ENCODE measurements at places on chromosomes 6 and 20. TPM values are rescaled to one million over a fixed set of nuclear protein-coding genes. Genes with fewer than 3 reads are reported as not detected.

- no peak for DNase-seq
Observed at GRCh38 chr6:46606338-46606737, 46.3 kb downstream of the CYP39A1 start.

GRCh38 chr6:70834520-70834919, 122.3 kb downstream of the B3GAT2 start:
- no peak for DNase-seq

SAMD5 gene
- total RNA-seq: 3.3 TPM

GRCh38 chr6:126919947-126920346, 198.5 kb upstream of the RSPO3 start:
- no peak for DNase-seq

ANGPT4 gene
- total RNA-seq: 0.63 TPM

AK9 gene
- 19.8 TPM for total RNA-seq

- no peak for DNase-seq
Observed at GRCh38 chr6:164661716-164662115, 647.7 kb downstream of the C6orf118 start.

- no peak for DNase-seq
Observed at GRCh38 chr6:127288705-127289104, 22.0 kb downstream of the RNF146 start.

DNA sequence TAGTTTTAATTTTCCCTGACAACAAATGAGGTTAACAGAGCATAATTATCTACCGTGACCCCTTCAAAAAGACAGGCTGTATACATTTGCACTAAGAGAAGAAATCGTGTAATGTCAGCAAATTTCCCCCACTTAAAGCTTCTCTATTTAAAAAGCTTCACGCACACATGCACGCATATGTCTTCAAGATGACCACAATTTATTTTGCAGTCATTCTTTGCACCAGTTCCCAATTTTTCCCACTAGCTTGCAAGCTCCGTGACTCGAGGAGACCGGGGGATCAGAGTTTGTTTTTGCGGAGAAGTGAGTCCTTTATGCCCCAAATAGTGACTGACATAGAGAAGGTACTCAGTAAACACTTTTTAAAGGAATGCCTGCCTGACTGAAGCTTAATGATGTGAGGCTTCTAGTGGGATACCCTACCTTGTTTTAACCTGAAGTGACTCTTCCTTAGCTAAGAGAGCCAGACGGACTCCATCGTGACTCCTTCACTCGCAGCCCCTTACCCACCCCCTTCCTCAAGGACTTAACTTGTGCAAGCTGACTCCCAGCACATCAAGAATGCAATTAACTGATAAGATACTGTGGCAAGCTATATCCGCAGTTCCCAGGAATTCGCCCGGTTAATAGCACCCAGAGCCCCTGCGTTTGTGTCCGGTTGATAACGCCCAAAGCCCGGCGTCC, 9.3 kb upstream of the NQO2 start:
- no peak for DNase-seq

B4GALT5 gene
- 19.8 TPM for total RNA-seq

DNA sequence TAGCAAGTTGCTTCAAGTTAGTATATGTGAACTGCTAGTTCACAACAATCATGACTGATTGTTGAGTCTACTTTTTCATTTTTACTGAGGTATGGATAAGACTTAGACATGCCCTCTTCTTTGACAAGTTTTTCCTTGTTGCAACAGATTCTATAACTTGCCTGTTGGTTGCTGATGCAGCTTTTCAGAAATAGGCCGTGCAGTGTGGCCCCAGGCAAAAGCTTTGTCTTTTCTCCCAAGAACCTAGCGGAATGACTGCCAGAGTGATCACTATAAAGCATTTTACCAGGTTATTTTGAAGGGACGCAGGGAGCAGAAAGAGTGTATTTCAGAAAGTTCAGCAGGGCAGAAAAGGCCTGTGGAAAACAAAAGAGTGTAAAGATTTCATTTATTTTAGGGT, 16.0 kb downstream of the HECA start:
- no peak for DNase-seq

PSMF1 gene
- 93.3 TPM for total RNA-seq

DNA sequence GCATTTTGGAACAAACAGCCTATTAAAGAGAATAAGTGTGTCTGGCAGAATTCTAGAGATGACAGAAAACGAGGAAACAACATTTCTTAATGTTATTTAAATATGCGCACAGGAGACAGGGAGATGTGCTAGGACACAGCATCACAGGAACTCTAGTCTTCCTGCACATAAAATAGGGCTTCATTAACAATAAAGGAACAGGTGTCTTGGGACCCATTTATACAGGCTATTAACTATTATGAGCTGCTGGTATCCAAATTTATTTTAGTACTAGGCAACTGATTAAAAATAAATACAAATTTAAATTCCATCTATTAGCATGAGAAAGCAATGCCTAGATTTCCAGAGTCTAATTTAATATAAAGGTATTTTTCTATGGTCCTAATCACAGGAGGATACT, 102.3 kb downstream of the PDSS2 start:
- no peak for DNase-seq

DNA sequence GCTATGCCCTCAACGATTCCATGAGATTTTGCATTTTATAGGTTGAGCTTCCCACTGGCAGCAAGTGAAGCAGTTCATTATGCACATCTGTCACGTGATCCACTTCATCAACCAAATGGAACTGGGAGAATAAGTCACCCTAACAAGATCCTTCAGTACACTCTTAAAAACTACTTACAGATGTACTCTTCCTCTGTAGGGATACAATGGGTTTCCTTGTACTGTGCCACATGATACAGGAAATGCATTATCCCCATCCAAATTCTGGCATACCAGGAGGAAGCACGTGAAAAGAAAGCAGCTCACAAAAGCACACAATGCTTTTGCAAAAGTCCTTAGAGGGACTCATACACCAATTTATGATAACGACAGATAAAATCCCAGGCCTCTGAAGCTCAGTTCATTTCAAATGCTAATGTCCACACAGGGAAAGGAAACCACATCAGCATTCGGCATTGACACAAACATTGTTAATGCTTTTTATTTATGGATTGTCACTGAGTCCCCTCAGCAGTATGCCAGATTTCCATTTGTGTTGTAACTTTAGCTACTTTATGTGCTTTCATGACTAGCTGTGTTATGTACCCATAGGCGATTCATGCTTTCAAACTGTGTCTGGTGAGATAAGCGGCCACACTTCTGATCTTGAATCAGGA, 58.1 kb upstream of the REV3L start:
- no peak for DNase-seq
